ENCODE measurements at places on chromosomes 11 and 22. TPM values are rescaled to one million over a fixed set of nuclear protein-coding genes. Genes with fewer than 3 reads are reported as not detected.

SYCE3 gene
- total RNA-seq, result 0.87 TPM

CDC42BPG gene
- total RNA-seq, result 0.69 TPM

MRGPRX4 gene
- not detected for total RNA-seq

SNX32 gene
- 2.7 TPM for total RNA-seq

GAB2 gene
- 11.1 TPM for total RNA-seq

OR56A5 gene
- total RNA-seq, result not detected

OR8G1 gene
- not detected for total RNA-seq

EML3 gene
- 113 TPM for total RNA-seq

OVOL1 gene
- total RNA-seq, result not detected

ZBED4 gene
- 18.4 TPM for total RNA-seq

EFCAB6 gene
- 0.27 TPM for total RNA-seq

MOGAT2 gene
- total RNA-seq, result not detected

ALDH3B1 gene
- not detected for total RNA-seq

POTEH gene
- not detected for total RNA-seq

PTDSS2 gene
- 15.0 TPM for total RNA-seq

RFPL2 gene
- 0.52 TPM for total RNA-seq

MYOD1 gene
- total RNA-seq, result not detected

CFAP300 gene
- total RNA-seq, result not detected

MGAT3 gene
- total RNA-seq, result 0.05 TPM
